ENCODE measurements at places on chromosomes 7 and 10.
A peak's percentile ranks its signal among the peaks of the same experiment; 100 is the strongest.

GRCh38 chr10:35089611-35090161, 455 bp downstream of the CUL2 start:
- DNase-seq, result no peak

GRCh38 chr7:116325517-116325916, 115.2 kb downstream of the TES start:
- no peak for DNase-seq

- DNase-seq, result no peak
These were observed 28.4 kb upstream of the VWDE start for GRCh38 chr7:12431886-12432556.

GRCh38 chr7:46352004-46352954, 431.2 kb upstream of the IGFBP3 start:
- no peak for DNase-seq

- no peak for DNase-seq
These were observed 805.6 kb downstream of the NRG3 start for GRCh38 chr10:82680608-82681007.

GRCh38 chr7:37065779-37066271, 341.5 kb upstream of the AOAH start:
- DNase-seq, result no peak

DNA sequence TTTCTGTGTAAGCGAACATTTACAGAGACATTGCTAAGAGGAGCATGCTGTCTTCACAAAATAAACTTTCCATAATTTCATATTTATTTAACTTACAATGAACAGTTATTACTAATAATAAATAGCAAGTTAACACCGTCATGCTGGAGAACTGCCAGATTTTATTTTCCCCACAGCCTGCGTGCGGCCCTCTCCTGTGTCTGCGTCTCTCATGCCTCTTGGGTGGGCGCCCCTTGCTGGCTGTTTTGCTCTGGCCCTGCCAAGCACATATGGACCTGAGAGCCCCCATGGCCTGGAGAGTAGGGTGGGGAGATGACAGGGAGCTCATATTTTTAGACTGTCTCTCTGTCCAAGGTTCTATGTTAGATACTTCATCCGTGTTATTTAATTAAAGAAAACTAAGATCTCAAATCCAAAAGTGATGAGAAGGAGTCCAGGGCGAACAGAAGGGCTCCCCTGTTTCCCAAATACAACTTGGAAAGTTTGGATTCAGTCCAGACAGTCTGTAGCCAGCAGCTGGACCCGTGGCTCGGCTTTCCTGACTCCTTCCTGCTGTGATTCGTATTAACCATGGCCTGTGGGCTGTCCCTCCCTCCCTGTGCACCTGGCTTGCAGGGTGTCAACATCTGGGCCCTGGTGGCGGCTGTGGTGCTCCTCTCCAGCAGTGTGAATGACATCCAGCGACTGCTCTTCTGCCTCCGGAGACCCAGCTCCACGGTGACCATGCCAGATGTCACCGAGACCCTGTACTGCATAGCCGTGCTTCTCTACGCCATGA, 20.5 kb downstream of the FBH1 start:
- no peak for DNase-seq

DNA sequence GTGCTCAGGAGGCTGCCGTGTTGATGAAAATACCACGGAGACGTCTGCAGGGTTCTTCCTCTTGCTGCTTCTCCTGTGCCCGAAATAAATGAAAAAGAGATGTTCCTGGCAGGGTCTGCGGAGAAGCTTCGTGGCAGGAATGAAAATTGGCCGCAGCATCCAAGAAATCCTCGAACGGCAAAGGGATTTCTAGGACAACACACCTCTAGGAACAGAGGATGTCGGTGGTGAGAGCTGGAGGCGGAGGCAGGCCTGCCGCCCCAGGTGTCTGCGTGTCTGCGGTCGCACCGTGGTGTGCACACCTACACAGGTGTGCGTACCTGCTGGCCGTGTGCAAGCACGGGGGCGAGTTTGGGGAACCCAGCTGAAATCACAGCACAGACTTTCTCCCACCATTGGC, 43.4 kb downstream of the TMEM130 start:
- no peak for DNase-seq

DNA sequence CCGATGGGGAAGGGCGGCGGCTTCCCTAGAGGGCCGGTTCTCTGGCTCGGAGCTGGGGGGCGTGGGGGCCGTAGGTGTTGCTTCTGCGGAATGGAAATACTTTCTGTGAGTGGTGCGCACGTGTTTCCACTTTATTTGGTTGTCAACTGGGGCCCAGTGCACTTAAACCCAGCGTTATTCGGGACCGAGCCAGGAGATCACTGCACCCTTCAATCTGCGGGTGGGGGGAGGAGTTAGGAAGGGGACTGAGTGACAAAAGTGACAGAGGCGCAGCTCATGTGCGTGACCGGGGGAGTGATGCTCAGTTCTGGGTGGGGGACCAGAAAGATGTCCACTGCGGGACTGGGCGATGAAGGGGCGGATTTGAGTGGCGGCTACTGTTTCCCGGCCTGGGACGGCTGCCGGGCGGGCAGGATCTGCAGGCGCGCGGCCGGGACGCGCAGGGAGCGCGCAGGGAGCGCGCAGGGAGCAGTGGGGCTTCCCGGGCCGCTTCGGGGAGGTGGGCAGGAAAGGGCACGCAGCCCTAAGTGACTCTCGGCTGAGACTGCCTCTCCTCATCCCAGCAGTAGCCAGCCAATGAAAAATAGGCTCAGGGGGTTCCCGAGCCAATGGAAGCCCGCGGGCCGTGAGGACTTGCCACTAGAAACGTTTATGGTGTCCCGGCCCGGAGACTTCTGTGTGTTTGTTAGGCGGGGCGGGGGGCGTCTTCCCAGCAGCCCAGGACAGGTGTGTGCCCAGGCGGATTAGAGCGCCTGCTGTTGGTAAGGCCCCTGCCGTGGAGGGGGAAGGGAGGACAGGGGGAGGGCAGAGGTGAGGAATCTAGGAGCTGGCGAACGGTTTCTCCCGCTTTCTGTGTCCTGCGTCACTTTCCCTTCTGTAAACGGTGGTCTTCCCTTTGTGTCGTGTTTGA, 54.3 kb upstream of the KDM7A start:
- peak; percentile 32 for DNase-seq

DNA sequence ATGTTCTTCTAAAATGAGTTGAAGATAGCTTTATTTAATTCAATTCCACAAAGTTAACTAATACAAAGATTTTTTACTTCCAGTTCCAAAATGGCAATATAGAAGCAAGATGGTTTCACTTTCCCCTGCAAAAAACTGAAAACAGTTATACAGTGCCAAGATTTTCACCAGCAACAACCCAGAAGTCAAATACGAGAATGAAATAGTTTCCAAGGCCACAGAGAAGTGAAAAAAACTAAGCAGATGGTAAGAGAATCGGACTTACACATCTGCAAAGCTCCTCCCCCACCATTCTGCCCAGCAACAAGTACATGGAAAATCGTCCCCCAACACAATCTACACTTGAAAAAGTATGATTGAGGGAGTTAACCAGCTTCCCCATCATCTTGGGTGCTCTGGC, 30.3 kb upstream of the KEL start:
- DNase-seq, result no peak

DNA sequence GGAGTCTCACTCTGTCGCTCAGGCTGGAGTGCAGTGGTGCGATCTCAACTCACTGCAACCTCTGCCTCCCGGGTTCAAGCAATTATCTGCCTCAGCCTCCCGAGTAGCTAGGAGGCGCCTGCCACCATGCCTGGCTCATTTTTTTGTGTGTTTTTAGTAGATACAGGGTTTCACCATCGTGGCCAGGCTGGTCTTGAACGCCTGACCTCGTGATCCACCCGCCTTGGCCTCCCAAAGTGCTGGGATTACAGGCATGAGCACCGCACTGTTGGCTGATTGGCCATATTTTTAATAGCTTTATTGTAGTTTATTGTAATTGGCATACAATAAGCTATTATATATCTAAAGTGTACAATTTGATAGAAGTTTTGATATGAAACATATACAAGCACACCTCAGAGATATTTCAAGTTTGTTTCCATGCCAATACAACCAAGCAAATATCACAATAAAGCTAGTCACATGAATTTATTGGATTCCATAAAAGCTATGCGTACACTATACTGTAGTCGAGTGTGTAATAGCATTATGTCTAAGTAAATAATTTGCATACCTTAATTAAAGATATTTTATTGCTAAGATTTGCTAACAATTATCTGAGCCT, 5.6 kb downstream of the PLEKHS1 start:
- no peak for DNase-seq

- DNase-seq, result no peak
These were observed 174.0 kb upstream of the TPK1 start for GRCh38 chr7:145009876-145010275.

DNA sequence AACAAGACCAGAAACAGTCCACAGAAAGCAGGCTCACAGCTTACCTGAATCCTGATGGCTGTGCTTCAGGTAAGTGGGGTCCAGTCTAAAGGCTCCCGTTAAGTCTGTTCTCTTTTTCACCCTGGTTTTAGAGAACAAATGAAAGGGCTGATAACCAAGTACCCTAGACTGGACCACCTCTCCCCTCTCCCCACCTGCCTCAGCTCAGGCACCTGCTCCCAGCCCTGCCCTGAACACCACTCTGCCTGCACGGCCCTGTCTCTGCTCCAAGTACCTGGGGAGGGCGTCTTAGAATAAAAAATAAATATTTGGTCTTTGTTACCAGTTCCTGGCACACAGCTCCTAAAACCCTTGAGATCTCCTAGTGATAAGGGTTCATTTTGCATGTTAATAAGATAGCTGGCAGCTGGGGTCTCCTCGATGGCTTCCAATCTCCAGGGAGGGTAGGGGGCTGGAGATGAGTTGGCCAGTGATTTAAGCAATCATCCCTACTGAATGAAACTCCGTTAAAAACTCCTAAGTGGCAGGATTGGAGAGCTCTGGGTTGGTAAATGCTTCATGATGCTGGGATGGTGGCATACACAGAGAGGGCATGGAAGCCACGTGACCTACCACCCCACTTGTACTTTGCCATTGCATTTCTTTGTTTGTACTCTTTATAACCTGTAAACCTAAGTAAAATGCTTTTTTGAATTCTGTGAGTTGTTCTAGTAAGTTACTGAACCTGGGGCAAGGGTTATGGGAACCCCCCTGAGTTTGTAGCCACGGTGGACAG, 29.8 kb upstream of the FIGNL1 start:
- DNase-seq, result no peak

- DNase-seq, result no peak
These were observed 5.2 kb downstream of the SFMBT2 start for GRCh38 chr10:7405637-7406036.

- DNase-seq, result no peak
These were observed 18.6 kb downstream of the AKR1C2 start for GRCh38 chr10:4984971-4985594.

DNA sequence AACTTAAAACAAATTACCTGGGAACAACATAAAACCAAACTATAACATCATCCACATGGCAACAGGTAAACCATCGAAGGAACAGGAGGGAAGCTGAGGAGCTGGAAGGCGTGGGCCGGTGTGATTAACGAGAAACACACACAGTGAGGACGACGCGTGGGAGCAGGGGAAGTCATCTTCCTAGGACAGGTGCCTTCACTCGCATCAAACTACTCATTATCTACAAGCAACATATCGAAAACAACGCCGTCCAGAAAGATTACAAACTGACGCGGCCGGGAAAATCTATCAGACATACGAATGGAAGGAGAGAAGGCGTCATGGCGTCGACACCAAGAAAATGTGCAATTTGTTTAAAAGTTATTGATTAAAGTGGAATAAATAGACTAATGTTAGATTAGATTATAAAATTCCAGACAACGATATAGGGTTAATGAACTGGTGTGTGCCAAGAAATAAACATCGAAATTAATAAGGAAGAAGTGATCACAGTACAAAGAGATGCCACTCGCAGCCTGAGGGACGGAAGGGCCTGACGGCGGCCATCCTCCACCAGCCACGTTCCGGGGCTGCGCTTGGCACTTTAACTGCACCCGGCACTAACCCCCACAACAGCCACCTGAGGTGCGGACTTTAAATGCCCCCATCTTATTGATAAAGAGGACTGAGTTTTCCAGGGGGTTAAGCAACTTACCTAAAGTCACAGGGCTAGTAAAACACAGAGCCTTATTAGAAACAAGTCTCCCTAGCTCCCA, 581.7 kb downstream of the DNAJB6 start:
- no peak for DNase-seq

DNA sequence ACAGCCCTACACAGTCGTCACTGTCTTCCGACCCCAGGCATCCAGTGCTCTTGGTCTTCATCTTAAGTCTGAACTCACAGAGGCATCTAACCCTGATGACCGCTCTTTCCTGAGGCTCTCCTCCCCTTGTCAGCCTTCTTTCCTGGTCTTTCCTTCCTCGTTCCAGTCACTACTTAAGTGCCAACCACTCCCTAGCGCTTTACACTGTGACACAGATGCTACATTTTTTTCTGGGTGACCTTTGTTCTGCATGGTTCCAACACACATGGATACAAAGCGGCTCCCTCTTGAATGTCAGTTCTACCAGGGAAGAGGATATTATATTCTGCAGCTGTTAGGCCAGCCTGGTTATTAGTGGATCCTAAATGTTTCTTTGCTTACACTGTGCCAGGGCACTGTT, 12.7 kb downstream of the YWHAG start:
- DNase-seq, result no peak

DNA sequence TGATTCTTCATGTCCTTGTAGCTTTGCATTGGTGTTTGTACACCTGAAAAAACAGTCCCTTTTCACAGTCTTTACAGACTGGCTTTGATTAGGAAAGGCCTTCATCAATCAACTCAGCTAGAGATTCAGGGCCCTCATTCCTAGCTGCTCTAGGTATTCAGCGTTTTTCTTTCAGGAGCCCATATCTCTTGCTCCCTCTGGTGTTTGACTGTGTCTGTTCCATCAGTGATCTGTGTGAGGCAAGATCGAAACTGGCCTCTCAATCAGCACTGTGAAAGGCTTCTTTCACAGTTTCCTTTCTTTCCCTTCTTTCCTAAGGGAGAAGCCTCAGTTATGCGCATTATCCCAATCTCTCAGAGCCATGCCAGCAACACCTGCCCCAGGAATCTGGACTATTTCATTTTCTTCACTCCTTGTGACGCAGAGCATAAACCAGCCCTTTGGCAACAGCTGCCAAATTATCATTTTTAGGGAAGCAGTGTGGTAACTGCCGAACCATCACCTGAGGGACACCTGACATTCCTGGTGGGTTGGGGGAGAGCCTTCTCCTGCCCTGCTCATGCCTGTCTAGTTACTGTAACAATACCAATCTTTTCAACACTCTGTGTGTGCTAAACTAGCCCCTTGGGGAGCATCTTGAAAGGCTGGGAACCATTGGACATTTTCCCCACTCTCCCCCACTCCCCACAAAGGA, 75.7 kb upstream of the CCDC71L start:
- peak; percentile 26 for DNase-seq

- DNase-seq, result no peak
These were observed 5.9 kb downstream of the ZNF33A start for GRCh38 chr10:38016354-38016753.

- DNase-seq, result no peak
These were observed 69.6 kb downstream of the NRG3 start for GRCh38 chr10:81944609-81945008.

- no peak for DNase-seq
These were observed 90.4 kb downstream of the OSBPL3 start for GRCh38 chr7:24889611-24890010.

- DNase-seq, result no peak
These were observed 481.7 kb downstream of the PHTF2 start for GRCh38 chr7:78280276-78280675.

GRCh38 chr10:121751191-121751760, 153.0 kb upstream of the FGFR2 start:
- DNase-seq, result no peak
